Psoas muscle (tissue), 8 donors: ENCODE measurements at places on chromosomes 4 and X. TPM values are rescaled to one million over a fixed set of nuclear protein-coding genes. Genes with fewer than 3 reads are reported as not detected.

The TMEM156 gene
- total RNA-seq = not detected

- no peak for DNase-seq
Measured at GRCh38 chrX:70621743-70622142, 177.1 kb downstream of the DLG3 start.

DNA sequence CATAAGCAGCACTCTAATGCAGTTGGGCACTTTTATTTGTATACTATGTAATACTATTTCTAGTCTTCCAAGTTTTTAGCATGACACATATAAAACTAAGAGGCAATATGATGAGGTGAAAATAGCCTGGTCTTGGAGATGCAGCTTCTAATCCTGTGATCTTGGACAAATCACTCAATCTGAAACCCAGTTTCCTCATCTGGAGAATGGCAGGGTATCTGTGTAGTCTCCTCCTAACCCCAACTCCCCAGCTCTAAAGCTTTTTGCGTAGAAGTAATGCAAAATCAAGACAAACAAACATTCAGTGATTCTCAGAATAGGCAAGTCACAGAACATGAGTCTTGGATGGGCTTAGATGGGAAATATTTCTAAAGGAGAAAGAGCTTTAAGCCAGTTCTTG, 36.7 kb upstream of the IL21 start:
- DNase-seq = no peak

GRCh38 chrX:3271183-3271833, 75.1 kb downstream of the MXRA5 start:
- DNase-seq = no peak

DNA sequence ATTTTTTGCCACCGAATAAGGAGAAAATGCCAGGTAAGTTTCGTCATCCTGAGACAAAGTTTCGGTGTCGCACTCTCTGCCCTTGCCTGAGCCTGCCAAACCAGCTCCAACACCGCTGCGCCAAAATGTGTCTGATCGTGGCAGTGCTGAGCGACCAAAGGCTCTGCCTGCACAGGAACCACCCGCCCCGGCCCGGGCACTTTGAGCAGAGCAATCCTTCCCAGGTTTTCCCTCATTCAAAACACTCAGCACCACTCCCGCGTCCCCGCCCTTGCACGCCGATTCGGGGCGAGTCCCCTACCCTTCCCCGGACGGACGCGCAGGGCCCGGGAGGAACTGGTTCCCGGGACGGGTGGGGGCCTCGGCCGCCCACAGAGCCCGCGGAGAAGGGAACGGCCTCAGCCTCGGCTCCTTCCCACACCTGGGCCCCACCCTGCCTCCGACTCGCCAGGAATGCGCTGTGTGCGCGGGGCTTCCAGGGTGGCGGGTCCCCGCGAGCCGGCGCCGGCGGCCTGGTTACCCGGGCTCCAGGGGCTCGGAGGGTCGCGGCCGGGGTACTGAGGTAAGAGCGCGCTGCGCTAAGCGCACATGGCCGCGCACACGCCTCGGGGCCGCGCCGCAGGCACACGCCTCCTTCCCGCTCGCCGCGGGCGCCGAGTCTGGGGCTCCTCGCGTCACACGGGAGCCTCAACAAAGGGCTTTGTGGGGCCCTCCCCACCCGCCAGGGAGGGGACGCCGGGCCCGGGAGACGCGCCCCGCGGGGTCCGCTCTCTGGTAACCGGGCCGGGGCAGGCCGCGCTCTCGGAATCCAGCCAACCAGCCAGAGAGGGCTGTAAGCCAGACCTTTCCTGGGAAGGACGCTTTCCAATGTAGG, at the start of gene C4orf36:
Gene C4orf36, minus strand, starts transcription at position 661 of the 874 bp plus-strand sequence. CDS start 902 bp downstream, outside the sequence.
- peak; percentile 70 for DNase-seq

The MAGEC2 gene
- not detected for total RNA-seq

DNA sequence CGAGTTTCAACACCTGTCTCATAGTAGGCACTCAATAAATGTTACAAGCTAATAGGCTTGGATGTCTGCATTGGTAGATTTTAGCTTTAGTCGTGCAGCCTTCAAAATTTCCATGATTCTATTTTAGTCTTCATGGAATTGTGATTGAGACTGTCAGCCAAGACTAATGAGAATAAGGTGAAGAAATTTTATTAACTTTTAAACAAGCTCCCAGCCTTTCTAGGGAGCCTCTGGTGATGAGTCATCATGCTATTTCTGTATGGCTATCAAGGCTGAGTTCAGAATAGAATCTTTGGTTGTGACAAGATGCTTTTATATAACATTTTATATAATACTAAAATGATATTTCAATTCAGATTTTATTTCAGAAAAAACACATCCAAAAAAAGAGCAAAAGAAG, 685.8 kb downstream of the GABRG1 start:
- no peak for DNase-seq

GRCh38 chrX:9293051-9293496, 171.8 kb upstream of the TBL1X start:
- DNase-seq = no peak

DNA sequence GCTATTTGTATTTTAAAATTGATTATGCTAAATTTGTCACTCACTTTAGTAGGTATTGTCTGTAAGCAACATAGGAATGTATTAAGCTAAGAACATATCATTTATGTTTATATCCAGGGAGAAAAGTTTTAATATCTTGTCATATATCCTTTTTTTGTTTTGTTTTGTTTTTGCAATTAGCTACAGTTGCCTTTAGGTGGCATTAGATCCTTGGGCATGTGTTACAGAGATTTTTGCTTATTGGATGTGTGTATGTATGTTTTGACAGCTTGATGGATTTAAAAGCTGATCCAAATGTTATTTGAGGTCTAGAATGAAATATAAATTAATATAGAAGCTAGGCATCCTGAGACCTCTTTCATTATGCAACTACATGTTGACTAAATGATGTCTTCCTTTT, 36.1 kb upstream of the OTUD4 start:
- no peak for DNase-seq

DNA sequence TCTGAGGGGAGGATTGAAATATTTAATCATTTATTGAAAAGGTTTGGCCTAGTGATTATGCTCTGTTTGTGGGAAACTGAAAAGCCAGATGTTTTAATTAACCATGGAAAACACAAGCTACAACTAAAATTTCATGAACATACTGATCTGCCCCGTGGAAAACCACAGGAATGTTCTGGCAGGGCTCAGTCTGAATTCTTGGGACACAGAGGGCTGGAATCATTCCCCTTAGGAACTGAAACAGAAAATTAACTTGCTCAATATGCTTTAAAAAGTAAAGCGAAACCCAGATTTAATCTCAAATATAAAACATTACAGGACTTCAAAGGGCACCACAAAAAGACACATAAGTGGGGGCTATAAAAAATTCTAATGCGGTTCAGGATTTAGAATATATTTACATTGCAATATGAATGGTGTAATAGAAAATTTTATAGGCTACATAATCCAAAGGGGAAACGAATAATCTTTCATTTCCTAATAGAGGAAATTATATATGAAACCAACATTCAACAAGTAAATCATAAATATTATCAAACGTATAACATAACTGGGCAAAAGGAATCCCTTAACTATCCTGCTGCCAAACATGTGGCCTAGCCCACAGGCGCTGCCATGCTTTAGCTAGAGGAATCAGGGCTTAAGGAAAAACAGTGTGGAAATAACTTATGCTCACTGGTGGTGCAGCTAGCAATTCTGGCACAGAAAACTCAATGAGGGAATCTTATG, 70.9 kb downstream of the APBB2 start:
- DNase-seq = peak; percentile 59

DNA sequence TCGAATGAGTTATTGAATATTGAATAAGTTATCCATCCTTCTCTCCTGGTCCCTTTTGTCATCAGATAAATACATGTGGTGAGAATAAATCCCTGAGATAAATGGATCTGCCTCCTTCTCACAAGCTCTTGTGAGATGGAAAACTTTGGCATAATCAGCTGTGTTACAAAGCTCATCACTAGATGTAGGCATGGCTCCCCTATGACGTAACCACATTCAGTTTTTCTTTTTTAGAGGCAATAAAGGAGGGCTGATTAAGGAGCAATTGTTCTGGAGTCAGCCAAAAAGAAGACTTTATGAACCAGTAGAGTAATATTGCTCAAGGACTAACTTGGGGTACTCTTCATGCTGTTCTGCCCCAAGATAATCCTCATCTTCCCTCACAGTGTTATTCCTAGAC, 90.5 kb upstream of the GATB start:
- no peak for DNase-seq

The HSD17B13 gene
- not detected for total RNA-seq

The PPP2R3B gene
- 77.2 TPM for total RNA-seq

- no peak for DNase-seq
Measured at GRCh38 chr4:125594056-125594602, 279.4 kb downstream of the FAT4 start.

DNA sequence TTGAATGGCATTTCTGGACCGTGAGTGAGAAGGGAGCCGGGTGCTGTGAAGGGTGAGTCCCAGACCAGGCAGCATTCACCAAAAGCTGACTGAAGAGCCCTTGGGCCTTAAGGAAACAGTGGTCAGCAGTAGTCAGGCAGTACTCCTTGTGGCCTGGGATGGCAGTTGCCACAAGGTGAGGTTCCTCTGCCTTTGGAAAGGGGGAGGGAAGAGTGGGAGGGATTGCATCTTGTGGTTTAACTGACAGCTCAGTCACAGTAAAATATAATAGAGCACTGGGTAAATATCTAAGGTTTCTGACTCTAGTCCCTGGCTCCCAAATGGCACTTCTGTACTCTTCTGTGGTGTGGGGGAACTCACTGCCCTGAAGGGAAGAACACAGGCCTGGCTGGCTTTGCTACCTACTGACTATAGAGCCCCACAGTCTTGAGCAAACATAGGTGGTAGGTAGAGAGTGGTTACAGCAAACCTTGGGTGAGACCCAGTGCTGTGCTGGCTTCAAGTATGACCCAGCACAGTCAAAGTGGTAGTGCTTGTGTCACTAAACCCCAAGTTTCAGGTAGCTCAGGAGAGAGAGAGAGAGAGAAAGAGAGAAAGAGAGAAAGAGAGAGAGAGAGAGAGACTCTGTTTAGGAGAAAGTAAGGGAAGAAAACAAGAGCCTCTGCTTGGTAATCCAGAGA, 154.2 kb downstream of the TEX11 start:
- no peak for DNase-seq

DNA sequence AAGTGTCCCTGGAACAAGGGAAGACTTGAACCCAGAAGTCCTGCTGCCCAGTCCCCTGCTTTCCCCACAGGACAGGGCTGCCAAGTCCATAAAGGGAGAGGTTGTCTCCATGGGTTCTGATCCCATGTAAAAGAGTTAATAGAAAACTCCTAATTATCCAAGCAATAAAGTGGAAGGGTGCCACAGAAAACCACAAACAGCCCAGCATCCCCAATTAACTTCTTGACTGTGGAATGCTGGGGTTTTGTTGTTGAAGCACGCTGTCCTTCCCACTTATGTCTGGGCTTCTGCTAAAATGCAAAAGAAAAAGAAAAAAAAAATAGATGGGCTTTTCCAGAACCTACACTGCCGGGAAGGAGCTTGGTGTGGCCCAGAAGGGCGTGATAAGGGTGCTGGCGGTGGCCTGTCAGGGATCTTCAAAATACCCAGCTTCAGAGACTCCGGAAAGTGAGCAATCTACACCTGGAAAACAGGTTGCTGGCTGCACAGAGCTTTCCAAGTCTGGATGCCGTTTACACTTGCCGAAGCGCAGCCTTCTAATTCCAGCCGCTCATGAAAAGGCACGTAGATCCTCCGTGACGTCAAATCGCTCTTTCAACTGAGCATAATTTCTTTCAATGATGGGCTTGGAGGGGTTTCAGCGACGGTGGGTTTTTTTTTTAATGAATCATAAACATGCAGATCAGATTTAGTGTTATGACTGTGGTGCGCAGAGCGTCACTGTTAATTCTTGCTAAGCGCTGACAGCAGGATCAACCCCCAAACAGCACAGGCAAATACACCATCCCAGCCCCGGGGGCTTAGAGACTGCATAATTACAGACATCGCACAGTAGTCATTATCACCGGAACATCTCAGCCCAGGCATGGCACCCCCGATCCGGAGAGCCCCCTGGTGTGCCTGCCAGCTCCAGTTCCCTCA, 197.6 kb downstream of the BCOR start:
- DNase-seq = no peak

GRCh38 chr4:6509587-6509986, 37.2 kb upstream of the PPP2R2C start:
- no peak for DNase-seq

DNA sequence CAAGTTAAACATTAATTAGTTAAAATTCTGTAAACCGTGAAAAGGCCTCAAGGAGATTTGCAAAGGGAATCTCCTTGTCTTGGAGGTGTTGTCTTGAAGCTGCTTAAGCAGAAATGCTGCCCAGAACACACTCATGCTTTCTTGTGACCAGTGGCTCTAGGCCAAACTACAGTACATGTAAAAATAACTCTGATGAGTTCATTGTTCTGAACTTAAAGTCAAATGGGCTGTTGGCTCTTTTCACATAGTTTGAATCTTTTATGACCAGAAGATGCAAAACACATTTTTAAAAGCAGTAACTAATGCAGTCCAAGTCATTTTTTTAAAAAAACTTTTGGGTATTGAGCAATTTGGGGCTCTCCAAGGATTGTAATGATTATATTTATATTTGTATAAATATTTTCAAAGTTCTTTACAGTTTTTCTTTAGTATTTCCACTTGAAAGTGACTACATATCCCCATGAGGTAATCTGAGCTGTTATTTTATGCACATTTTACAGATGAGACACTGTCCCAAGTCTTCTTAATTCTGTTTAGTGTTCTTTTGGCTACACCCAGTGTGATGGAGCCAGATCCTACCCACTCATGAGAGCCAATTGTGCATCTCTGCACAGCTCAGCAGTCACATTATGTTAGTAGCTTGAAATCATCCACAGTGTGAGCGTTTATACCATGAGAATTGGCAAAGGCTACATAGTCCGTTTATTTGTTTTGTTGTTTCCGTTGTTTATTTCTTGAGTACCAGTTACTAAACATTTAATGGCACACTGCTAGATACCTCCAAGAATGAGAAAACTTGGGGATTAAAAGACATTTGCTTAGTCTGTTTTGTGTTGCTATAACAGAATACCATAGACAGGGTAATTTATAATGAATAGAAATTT, 112.8 kb upstream of the ATXN3L start:
- DNase-seq = no peak

The ETDB gene
- not detected for total RNA-seq

DNA sequence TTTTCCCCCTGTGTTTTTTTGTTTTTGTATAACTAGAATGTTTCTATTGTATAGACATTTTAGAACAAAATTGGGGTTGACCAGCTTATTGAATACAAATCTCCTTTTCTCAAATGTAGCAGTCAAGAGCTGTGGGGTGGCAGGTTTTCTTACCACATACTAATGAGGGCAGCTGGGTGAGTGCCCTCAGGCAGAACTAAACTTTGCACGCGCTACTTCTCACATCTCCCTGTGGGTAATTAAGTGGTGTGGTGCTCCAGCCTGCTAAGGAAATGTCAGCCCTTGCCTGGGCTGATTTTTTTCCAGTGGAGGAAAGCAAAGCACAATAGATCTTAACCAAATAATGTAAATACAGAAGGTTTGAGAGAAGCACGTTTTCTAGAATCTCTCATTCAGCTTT, 717.6 kb upstream of the TENM3 start:
- no peak for DNase-seq

GRCh38 chr4:95267081-95267480, 281.7 kb downstream of the UNC5C start:
- no peak for DNase-seq

The ARMCX5 gene
- total RNA-seq = 3.6 TPM

The MUC7 gene
- total RNA-seq = not detected
